CD8-positive, alpha-beta T cell (primary cell): ENCODE measurements at places on chromosomes 4 and X. TPM values are rescaled to one million over a fixed set of nuclear protein-coding genes. Genes with fewer than 3 reads are reported as not detected.
A peak's percentile ranks its signal among the peaks of the same experiment; 100 is the strongest.

DNA sequence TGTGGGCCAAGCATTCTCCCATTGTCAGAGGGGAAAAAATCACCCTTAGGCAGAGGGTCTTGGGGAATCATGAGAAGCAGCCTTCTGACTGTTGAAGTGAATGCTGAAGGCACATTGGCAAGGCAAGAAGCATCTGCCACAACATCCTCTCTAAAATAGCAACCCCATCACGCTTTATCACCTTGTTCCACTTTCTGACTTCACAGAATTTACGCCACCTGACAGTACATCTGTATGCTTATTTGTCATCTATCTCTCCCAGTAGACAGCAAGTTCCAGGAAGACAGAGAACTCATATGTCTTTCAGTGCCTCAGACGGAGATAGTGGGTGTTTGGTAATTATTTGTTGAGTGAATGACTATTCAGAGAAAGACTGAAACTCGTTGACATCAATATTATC, 68.4 kb upstream of the SCML1 start:
- no peak for DNase-seq

- no peak for DNase-seq
Observed at GRCh38 chr4:1862961-1863296, 7.0 kb upstream of the LETM1 start.

DNA sequence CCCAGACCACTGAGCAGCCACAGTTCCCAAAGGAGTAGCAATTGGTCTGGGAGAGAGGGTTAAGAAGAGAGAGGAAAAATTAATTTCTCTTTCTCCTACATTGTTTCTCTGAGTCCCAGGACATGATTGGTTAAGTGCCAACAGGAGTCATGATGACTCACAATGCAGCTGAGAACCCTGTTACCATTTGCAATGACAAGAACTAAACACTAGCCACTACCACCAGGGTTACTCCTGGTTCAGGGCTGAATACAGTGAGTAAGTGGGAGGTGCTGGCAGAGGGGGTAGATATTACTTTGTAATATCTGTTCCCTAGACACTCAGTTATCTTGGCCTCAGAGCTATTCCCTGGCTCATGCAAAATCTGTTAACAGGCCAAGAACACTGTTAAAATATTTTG, 18.0 kb downstream of the ETDC start:
- no peak for DNase-seq

- no peak for DNase-seq
Observed at GRCh38 chr4:137367620-137368019, 164.7 kb downstream of the PCDH18 start.

DCX gene
- not detected for total RNA-seq

CSN1S1 gene
- total RNA-seq, result not detected

- DNase-seq, result no peak
Observed at GRCh38 chr4:184163813-184164212, 53.9 kb downstream of the ENPP6 start.

- DNase-seq, result no peak
Observed at GRCh38 chr4:57672846-57673433, 562.8 kb upstream of the IGFBP7 start.

DMRTC1 gene
- total RNA-seq, result 0.64 TPM

CXCL13 gene
- not detected for total RNA-seq

GRCh38 chrX:127112726-127113125, 293.2 kb downstream of the PRR32 start:
- DNase-seq, result no peak

- no peak for DNase-seq
Observed at GRCh38 chr4:145289403-145290076, 109.2 kb upstream of the OTUD4 start.

C4orf51 gene
- not detected for total RNA-seq

DNA sequence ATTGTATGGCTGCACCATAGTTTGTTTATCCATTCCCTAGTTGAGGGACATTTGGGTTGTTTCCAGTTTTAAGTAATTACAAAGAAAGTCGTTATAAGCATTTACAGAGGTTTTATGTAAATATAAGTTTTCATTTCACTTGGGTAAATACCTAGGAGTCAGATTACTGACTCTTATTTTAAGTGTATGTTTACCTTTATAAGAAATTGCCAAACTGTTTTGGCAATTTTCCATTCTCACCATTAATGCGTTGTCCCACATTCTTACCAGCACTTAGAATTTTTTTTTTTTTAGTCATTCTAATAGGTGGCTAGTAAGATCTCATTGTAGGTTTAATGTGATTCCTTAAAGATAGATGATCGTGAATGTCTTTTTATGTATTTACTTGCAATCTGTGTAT, 121.5 kb upstream of the NR3C2 start:
- DNase-seq, result no peak

- no peak for DNase-seq
Observed at GRCh38 chr4:155885666-155886065, 17.8 kb upstream of the TDO2 start.

DNA sequence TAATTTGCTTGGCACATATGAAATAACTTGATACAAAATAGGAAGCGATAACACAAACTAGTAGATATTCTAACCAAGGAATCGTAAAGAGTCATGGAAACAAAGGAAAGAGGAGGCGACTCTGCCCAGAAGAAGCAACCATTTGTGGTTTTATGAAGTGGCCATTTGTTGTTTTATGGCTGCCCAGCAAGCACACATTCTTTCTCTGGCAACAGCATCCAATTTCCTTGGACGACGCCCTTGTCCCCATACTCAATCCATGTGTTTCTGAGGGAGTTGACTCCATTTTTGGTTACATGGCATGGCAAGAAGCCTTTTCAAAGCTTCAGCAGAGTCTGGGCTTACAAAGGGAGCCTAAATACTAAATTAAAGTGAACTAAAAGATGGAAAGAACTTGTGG, 295.1 kb downstream of the INPP4B start:
- DNase-seq, result no peak

- no peak for DNase-seq
Observed at GRCh38 chr4:7540654-7541413, 106.1 kb upstream of the PSAPL1 start.

PWWP3B gene
- not detected for total RNA-seq

- no peak for DNase-seq
Observed at GRCh38 chr4:87116231-87116630, 104.2 kb downstream of the KLHL8 start.

- DNase-seq, result no peak
Observed at GRCh38 chr4:88846206-88846790, 148.7 kb upstream of the NAP1L5 start.

MAGED1 gene
- 30.4 TPM for total RNA-seq

F8A2 gene
- total RNA-seq, result not detected

GRCh38 chr4:25095837-25096236, 64.4 kb downstream of the SEPSECS start:
- DNase-seq, result no peak

P2RY4 gene
- total RNA-seq, result not detected

DNA sequence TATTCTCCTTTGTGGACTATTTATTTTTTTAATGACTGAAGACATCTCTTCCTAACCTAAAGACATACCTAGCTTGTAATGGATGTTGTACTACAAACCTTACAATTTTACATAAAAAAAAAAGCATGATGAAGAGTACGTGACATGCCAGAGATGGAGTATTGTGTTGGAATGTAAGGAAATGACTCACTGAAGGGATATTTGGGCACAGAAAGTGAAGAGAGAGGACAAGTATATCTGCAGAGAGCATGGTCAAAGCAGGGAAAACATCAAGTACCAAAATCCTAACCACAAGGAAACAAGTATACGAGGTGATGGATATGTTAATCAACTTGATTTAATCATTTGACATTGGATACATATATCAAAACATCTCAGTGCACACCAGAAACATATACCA, 1051.4 kb upstream of the PRKX start:
- DNase-seq, result no peak

DNA sequence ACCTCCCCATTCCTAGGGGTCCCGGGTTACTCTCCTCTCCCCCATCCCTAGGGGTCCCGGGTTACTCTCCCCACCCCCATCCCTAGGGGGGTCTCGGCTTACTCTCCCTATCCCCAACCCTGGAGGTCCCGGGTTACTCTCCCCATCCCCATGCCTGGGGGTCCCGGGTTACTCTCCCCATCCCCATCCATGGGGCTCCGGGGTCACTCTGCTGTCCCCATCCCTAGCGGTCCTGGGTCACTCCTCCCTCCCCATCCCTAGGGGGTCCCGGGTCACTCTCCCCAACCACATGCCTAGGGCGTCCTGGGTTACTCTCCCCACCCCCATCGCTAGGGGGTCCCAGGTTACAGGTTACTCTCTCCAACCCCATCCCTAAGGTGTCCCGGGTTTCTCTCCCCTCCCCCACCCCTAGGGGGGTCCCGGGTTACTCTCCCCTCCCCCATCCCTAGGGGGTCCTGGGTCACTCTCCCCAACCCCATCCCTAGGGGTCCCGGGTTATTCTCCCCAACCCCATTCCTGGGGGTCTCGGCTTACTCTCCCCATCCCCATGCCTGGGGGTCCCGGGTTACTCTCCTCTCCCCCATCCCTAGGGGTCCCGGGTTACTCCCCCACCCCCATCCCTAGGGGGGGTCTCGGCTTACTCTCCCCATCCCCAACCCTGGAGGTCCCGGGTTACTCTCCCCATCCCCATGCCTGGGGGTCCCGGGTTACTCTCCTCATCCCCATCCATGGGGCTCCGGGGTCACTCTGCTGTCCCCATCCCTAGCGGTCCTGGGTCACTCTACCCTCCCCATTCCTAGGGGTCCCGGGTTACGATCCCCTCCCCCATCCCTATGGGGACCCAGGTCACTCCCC, 821 bp downstream of the ASMTL start:
- peak; percentile 50 for DNase-seq

DNA sequence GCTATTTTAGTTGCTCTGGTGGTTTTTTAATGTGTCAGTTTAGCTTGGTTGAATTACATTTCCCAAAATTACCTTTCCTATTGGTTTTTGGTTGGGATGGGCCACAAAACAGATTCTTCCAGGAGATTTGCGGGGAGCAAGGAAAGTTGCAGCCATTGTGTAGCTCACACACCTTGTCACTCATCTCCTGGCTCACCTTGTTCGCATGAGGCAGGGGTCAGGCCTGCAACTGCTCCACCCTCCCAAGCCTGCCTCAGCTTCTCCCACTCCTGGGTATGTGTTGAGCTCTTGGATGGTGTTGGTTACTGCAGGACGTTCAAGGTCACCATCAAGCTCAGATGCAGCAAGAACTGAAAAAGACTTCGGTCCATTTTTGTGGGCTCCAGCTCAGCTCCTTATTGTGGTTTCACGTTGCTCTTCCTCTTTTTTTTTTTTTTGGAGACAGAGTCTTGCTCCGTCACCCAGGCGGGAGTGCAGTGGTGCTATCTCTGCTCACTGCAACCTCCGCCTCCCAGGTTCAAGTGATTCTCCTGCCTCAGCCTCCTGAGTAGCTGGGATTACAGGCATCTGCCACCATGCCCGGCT, 95.6 kb upstream of the METTL14 start:
- DNase-seq, result no peak

GRCh38 chrX:104254442-104255115, at the start of gene ESX1:
ESX1 (minus strand) TSS chrX:104254933; CDS start chrX:104254849, 84 bp downstream.
- no peak for DNase-seq

DNA sequence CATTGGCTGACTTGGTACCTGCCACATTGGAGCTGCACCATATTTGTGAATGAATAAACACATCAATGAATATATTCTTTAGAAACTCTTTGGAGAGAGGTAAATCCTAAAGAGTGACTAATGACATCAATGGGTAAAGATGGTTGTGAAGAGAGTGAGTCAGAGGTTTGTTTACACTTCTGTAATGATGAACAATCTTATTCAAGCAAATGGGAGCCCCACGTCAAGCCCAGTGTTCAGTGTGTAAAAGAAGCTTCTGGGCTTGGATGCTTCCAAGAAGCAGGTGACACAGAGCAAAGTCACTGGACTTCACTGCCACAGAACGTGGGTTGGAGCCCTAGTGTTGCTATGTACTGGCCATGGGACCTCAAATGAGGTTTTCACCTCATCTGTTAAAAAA, 319.0 kb downstream of the STK32B start:
- DNase-seq, result no peak

GRCh38 chrX:65300104-65300809, 234.3 kb downstream of the LAS1L start:
- no peak for DNase-seq

DNA sequence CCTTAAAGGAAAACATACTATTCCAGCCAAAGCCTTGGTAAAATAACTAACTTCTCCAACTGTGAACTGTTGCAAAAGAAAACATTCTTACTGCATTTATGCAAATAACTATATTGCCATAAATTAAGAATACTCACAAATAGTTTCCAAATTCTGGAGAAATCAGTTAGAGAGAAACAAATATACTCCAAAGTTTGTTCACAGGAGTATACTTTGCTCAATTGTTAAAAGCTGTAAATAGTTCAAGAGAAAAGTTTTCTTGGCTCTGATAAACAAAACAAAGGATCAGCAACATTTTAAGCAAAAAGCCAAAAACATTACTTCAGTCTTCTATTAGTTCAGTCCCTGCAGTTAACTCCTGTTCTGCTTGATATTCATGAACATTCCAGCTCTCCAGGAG, 83.0 kb downstream of the EIF4E start:
- no peak for DNase-seq

EDNRA gene
- total RNA-seq, result not detected

DNA sequence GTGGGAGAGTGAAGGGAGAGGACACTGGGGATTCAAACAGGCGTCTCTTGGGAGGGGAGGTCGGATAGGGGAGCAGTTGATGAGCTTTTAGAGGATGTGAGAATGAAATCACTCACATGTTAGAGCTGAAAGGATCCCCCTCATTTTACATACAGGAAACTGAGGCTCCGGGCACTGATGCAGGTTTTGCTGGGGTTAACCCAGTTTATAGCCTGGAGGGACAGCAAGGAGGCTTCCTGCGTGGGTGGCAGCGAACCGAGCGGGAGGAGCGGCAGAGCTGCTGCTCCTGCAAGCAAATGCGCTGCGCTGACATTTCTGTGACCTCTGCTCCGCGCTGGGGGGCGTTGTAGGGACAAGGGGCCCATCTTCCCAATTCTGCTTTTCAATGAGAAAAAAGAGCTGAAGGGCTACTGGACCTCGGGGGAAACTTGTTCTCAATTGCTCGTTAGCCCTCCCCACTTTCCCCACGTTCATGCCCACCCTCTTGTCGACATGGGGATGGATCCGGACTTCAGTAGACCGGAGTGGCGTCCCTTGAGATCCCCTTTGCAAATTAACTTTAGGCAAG, 1.2 kb upstream of the NEUROG2 start:
- no peak for DNase-seq

DNA sequence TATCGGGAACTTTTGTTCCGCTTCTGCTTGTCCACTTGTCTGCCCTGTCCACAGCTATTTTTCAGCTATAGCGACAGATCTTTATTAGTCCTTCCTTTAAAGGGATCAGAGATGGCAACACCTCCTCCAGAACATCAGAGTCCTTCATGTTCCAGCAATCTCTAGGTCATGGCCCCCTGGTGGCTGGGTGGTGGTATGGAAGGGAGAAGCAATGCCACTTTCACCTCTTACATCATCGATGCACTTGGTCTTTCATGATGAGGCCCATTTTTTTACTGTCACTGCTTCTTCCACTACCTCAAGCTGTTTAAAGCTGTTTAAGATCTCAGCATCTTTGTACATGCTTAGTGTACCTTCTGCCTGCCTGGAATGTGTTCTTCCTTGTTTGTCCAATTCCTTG, 106.7 kb downstream of the ARHGAP6 start:
- peak; percentile 51 for DNase-seq

PRDM8 gene
- 6.0 TPM for total RNA-seq
